Ammon's horn (tissue), 1 donor: ENCODE measurements at places on chromosomes 6 and 20.

DNA sequence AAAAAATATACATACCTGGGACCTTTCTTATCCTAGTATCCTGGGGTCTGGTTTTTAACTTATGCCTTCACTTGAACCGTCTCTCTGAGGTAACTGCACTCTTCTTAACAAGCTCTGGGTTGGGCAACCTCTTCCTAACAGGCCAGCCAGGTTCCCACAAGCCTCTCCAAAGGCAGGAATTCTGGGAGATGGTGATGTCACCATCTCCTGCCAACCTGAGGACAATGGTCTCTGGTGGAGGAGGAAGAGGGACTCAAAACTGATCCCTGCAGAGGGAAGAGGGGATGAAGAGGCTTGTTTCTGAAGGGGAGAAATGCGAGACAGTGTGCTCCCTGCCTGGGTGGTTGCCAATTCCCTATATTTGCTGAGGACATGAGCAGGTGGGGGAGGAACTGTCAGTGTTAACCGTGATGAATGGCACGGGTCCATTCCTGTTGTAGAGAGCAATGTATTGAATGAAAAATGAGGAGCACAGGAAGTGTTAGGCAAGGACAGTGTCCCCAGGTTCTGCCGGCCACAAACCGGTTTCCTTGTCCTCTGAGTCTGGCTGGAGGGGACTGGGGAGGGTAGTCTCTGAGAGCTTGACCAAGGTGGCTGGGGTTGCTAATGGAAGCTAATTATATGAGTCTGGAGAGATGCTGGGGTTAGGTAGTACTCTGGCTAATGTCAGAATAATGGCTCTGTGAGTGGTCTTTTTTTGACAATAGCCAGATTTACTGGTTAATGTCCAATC, 95.5 kb downstream of the KCNB1 start:
- no peak for DNase-seq

- DNase-seq: no peak
Measured at GRCh38 chr6:108733051-108733450, 115.2 kb upstream of the ARMC2 start.

DNA sequence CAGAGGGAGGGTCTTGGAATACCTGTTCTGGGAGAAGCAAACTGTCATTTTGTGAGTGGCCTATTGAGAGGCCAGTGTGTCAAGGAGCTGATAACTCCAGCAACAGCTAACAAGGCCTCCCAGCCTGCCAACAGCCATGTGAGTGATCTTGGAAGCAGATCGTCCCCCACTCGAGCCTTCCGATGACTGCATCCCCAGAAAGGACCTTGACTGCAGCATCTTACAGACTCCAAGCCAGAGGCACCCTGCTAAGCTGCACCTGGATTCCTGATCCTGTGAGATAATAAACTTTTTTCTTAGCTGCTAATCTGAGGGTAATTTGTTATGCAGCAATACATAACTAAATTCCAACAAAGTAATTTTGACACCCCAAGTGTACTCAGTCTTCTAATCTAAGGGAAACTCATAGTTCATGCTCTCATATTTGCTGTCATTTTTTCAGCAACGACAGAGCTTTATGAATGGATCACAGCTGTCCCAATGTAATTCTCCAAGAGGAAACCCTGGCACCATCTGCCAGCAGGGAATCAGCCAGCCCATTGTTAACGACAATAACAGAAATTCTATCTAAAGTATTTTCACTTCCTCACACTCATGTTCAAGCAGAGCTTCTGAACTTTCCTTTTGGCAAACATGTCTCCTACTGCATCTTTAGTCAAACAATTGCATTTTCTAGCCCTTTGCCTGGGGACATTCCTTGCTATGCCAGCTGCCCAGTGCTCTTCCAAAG, 470.2 kb upstream of the BTBD3 start:
- DNase-seq: peak; percentile 32

DNA sequence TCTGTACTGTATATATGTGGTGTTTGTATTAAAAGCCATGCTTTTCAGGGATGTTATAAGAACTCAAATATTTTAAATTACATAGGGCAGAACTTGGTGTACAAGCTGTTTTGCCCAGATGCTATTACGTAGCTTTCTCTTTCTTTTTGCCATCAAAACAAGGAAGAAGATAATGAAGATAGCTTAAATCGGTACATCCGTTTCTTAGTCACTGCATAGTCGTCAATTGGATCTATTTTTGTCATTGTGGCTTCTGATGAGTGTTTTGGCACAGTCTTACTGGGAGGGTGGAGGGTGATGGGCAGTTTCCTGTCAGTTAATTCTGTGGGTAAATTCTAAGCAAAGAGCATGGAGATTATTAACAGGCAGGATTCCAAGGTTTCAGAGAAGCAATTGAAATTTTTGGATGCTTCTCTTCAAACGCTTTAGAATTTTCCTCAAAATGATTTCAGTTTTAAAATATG, 649.1 kb upstream of the GJE1 start:
- DNase-seq: peak; percentile 49

GRCh38 chr20:11195169-11195568, 521.4 kb upstream of the JAG1 start:
- no peak for DNase-seq

DNA sequence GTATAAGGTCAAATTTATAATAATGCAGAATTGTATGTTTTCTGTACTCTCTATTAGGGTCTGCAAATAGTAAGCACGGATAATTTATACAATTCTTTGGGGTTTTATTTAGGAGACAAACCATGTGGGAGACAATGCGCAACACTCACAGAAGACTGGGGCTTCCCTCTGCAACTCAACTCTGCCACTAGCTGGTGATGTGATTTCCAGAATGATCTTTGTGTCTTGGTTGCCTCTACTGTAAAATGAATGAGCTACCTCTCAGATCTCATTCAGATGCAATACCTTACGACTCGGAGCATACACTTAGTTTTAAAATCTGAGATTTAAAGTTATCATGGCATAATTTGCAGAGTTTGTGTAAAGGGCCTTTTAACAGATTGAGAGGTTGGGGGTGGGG, 6.4 kb downstream of the MAN1A1 start:
- DNase-seq: no peak

DNA sequence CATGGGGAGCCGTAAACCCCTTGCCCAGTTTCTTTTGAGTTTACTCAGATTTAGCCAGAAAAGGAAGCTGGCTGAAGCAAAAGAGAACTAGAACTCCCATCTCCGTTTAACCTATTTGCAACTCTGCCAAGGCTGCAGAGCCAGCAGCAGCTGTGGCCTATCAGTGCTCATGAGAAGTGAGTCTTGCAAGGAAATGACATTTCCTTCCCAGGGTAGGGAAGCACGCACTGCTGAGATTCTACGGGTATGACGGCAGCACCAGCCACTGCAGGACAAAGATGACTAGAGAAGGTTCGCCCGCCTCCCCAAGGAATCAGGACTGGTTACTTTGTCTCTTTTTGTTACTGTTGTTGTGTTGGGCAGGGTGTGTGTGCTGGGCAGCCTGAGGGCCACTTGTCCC, 47.6 kb downstream of the PPP1R3G start:
- DNase-seq: peak; percentile 83

DNA sequence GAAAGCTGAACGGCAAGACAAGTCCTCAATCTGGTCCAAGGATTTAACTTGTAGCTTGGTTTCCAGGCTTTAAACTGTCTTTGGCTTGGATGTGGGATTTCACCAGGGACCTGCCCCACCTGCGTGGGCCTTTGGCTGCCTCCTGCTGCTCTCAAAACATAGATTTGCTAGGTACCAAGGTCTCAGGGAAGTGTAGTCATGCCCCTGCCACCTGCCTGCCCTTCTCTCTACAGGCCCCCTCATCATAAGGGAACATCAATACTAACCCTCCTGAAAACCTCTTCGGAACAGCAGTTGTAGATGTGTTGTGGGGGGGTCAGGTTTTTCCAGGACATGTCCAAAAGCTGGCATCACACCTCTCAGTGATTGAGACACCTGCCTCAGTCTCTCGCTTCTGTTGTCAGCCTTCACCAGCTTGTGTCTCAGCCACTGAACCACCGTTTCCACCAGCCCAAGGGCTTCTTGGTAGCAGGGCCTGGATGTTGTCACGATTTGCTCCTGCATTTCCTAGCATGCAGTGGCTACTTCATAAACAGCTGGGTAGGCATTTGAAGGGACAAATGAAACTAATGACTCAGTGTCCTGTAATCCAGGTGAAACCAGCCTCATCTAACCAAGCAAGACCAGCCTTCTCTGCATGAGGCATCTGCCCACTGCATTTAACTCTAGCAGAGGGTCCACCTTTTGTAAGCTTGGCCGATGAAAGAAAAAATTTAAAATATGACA, 141.6 kb upstream of the THBS2 start:
- DNase-seq: no peak

- DNase-seq: no peak
Measured at GRCh38 chr6:18471232-18471964, 84.2 kb downstream of the RNF144B start.

GRCh38 chr6:142729618-142730017, 215.4 kb downstream of the HIVEP2 start:
- no peak for DNase-seq

GRCh38 chr6:127934956-127935355, 34.1 kb upstream of the THEMIS start:
- DNase-seq: no peak

GRCh38 chr6:137271245-137272183, 52.3 kb upstream of the IFNGR1 start:
- peak; percentile 82 for DNase-seq

GRCh38 chr20:46670585-46671584, 18.4 kb downstream of the TP53RK start:
- no peak for DNase-seq

DNA sequence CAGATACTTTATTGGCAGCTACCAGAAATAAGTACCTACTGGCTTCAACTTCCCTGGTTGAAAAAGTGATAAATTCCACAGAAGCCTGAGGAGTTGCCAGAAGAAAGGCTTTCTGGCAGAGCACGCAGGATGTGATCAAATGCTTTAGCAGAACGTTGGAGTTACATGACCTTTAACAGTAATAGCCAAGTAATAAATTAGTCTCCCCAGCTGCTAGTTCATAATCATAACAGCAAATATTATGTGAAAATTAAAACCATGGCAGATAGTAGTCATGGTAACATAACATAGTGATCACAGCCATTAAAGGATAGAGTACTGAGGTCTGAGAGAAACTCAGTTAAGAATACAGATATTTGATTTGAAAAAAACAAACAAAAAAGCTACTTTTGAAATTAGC, 567.7 kb downstream of the ADGRB3 start:
- no peak for DNase-seq

DNA sequence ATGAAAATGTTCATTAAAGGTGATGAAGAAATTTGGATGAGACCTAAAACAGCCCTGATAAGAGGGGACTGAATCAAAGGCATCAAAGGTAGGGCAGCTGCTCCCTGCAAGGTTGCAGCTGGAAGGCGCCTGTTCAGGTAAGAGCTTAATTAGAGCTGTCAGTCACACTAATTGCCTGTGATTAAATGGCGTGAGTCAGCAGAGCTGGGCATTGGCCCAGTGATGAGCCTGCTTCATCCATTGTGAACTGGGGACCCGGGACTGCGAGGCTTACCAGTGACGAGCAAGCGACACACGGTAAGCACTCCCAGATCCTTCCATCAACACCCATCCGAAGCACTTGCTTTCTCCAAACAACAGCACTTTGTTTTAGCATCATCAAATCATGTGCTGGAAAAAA, 621.5 kb upstream of the CDH4 start:
- DNase-seq: no peak

- no peak for DNase-seq
Measured at GRCh38 chr6:53581173-53581773, 36.4 kb upstream of the GCLC start.

GRCh38 chr6:157650801-157651200, 172.2 kb upstream of the SNX9 start:
- DNase-seq: no peak

GRCh38 chr6:163643866-163644265, 229.3 kb downstream of the QKI start:
- DNase-seq: no peak

DNA sequence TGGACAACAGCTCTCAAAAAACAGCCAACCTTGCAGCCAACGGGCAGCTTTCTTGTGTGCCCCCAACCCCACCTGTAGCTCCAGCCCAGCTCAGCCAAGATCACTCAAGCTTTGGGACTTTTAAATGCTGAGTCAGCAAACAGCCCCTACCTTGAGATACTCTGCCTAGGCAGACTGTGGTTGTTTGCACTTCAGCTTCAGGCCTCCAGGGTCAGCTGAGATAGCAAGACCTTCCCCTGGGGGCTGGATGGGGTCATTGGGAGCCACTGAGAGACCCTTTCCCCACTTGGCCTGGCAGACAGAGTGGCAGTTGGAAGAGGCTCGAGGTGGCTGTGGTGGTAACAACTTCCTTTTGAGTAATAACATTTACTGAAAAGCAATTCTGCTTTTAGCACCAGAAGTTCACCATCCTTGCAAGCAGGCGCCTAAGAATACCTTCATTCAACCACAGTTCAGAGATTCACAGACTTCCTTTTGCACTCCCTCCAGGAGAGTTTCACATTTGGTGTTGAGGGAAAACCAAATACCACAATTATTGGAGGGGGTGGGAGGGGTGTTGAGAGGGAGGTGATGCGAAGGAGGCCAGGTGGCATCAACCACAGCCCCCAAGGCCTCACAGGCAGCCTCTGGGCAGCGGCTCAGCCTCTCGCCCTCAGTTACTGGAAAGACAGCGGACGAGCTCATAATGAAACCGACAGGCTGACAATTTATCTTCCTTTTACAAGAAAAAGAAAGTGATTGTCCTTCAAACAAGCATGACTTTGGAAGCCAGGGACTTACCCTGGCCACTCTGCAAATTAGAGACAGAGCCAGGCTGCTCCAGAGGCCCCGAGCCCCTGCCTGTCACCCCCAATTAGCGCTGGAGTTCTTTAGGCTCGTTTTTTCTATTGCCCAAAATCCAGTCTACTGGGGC, 148.1 kb downstream of the CEBPB start:
- peak; percentile 40 for DNase-seq

DNA sequence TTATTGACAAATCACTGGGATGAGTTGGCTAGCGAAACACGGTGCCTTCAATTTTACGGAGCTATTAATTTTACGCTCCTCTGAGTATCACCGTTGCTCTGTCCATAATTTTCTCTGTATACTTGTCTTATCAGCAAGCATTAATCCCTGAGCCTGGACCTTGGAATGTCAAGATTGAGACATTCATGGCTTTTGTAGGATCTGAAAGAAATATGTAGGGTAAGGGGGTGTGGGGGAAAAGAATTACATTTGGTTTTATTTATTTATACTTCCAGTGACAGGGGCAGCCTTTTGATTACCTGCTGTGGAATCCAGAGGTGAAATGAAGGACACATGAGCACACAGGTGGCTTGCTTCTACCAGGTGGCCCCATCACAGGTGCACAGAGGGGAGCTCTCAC, 46.6 kb downstream of the DTD1 start:
- no peak for DNase-seq
